Activated CD8-positive, alpha-beta memory T cell treated with anti-CD3 and anti-CD28 coated beads for 4 hours (primary cell): ENCODE measurements at places on chromosomes 3 and 15.

DNA sequence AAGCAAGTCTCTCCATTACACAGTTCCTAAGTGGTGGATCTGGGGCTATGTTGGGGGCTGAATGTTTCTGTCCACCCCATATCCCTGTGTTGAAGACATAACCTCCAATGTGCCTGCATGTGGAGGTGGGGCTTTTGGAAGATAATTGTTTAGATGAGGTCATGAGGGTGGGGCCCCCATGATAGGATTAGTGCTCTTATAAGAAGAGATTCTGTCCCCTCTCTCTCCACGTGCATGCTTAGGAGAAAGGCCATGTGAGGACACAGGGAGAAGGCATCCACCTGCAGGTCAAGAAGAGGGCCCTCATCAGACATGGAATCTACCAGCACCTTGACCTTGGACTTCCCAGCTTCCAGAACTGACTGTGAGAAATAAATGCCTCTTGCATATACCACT is 231.0 kb upstream of the CHRNA7 start:
- DNase-seq = no peak

GRCh38 chr3:57292897-57293526 is 527 bp upstream of the ASB14 start:
- DNase-seq = no peak

DNA sequence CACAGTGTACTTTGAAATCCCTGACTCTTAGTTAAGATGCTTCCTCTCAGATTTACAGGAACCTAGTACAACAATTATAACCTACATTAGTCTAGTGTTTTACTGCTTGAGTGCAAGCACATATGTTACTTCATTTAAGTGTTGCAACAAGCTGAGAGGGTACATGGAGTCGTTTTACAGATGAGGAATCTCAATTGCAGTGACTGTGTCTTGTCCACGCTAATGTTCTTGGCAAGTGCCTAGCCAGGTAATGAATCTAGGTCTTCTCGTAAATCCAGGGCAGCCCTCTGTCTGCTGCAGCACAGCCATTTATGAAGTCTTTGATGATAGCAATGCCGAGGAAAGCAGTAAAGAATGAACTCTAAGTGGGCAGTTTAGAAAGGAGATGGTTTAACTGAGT is 384.4 kb upstream of the ARPP21 start:
- DNase-seq = no peak

GRCh38 chr3:126960604-126960995 is 22.3 kb upstream of the PLXNA1 start:
- no peak for DNase-seq

- DNase-seq = no peak
Observed at GRCh38 chr15:46312133-46312740, 677.4 kb downstream of the SQOR start.

DNA sequence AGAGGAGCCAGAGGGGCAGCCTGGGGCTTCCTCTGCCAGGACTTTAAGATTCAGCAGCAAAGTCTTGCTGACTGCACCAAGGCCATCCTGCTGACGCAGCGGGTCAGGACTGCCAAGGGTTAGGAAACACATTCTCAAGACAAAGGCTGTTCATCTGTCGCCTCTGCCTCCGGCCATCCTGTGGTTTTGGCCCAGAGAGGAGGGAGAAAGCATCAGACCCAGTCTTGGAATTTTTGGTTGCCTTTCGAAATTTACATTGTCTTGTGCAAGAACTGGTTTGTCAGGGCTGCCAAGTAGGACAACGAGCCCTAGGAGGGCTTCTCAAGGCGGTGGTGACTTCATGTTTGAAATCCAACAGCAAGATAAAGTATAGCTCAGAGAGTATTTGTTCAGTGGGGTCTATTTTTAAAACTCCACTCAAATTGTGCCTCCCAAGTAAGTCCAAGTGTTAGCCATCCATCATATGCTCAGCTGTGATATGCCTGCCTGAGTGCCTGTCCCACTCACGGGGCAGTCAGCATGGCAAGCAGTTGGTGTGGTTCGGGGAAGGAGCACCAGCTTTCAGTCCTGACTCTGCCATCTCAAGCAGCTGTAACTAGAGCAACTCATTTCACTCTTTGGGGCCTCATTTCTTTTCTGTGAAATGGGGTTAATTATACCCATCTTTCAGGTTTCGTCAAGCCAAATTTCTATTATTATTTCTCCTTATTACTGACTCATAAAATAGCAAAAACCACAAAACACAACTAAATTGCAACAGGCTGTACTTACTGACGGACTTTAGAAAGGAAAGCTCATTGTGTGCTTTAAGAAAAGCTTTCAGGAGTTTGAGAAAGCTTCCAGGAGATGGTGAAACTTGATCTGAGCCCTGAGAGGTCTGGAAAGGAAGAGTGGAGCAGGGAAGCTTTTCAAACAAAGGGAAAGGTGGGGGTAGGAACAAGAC is 42.4 kb upstream of the RHO start:
- no peak for DNase-seq

GRCh38 chr3:121508389-121508788 is 37.4 kb downstream of the POLQ start:
- DNase-seq = no peak

DNA sequence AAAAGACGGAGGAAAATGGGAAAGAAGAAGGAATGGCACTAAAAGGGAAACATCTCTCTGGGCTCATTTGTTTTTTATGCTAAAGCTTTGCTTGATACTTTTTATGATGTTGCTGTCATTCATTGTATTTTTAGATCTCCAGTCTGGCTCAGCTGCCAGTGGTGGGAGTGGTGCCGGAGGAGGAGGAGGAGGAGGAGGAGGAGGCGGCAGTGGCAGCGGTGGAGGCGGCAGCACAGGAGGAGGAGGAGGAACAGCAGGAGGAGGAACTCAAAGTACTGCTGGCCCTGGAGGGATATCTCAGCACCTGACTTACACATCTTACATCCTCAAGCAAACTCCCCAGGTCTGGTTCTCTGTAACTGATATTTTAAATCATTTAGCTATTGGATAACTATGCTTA is 49.6 kb downstream of the MAP6D1 start:
- DNase-seq = no peak

- no peak for DNase-seq
Observed at GRCh38 chr15:43872416-43873020, 45.7 kb downstream of the WDR76 start.

DNA sequence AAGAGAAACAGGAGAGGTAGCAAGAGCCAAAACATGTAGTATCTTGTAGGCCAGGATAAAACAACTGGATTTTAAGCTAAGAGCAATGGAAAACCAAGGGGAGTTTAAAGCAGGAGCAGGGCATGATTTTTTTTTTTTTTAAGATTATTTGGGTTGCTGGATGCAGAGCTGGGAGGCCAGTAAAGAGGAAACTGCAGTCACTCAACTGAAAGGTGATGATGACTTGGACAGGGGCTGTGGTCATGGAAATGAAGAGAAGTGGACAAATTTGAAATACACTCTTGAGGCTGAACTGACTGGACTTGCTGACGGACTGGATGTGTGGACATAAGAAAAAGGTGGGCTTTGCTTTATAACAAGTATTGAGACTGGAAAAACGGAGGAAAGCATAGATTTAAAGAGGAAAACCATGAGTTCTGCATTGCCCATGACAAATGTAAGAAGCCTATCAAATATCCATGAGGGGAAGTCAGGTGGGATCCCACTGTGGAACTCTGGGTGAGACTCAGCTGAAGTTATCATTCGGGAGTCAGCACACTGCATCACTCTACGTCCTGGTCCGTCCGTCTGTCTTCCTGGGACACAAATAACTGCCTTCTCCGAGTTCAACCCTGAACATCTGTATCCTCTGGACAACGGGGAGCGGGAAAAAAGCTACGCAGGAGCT is 688 bp downstream of the XPC start:
- no peak for DNase-seq

GRCh38 chr15:81575436-81576123 is 201.6 kb upstream of the TMC3 start:
- DNase-seq = no peak

GRCh38 chr15:64621056-64621455 is 154.3 kb downstream of the RBPMS2 start:
- no peak for DNase-seq

GRCh38 chr15:40826423-40827075 is 2.0 kb downstream of the PPP1R14D start:
- no peak for DNase-seq

DNA sequence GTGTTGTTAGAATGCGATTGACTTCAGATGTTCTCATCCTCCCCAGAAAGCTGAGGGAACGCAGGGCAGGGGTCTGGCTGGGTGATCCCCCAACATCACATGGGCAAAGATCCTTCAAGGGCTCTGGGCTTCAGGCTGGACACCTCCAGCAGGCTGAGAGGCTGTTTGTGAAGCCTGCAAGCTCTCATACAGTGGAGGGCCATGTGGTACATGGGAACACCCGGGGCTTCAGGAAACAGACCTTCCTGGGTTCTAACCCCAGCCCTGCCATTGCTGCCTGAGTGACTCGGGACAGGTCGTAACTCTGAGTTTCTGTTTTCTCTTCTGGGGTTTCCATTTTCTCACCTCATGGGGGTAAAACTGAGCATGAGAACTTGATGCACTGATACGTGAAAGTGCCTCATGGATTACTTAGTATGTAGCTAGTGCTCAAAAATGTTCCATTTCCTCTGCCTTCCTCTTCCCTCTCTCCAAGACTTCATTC is 81.2 kb downstream of the TLE3 start:
- DNase-seq = no peak

- DNase-seq = no peak
Observed at GRCh38 chr15:68821841-68822381, 1.2 kb upstream of the ANP32A start.

- no peak for DNase-seq
Observed at GRCh38 chr15:100737214-100737613, 134.8 kb downstream of the ASB7 start.

- no peak for DNase-seq
Observed at GRCh38 chr3:43001556-43002121, 22.5 kb downstream of the GASK1A start.

DNA sequence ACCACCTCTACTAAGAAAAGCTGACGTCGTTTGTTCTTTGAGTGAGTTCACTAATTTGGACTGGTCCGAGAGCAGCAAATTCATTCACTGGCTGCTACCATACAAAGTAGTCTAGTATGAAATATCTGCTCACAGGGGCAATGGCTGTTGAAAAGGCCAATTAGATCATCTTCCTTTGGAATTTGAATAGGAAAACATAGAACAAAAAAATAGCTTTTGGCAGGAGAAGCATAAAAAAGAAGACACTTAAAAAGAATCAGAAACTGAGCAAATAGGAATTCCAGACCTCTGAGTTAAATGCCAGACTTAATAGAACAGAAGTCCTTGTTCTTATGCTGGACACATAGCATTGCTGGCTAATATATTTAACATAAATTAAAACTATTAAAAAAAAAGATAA is 159.3 kb downstream of the IL1RAP start:
- DNase-seq = no peak

DNA sequence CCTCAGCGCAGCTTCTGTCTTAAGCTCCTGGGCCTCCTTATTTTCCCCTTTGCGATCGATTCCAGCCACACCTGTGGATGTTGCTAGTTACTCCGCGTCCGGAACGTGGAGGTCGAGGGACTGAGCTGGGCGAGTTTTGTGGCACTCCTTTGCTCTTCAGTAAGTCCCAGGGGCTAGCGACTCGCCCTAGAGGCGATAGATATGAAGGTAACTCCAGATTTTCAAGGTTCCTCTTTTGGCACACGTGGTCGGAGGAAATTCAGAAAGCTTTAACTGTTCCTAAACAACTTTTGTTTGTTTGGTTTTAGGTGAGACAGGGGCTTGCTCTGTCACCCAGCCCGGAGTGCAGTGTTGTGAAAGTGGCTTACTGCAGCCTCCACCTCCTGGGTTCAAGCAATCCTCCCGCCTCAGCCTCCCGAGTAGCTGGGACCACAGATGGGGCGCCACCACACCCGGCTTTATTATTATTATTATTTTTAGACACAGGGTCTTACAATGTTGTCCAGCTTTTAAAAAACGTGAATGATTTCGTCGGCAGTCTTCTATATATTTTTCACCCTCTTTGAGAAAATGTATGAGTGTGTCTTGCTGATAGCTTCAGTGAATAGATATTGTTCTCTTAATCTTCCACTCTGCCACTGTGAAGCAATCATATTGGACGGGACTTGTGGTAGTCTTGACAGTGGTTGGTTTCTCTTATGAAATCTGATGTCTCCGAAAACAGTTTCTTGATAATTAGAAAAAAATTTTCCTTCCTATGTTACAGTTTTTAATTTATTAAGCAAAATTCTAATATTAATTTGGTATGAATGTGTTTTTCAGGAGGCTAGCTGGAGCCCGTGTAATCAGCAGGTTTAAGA is 785 bp downstream of the MFSD1 start:
- DNase-seq = no peak
